Bladder microvascular endothelial cell (primary cell): ENCODE measurements at places on chromosomes 12 and 14. TPM values are rescaled to one million over a fixed set of nuclear protein-coding genes. Genes with fewer than 3 reads are reported as not detected.

Gene CKB
- 5.0 and 6.3 TPM in 2 replicates for total RNA-seq

Gene LRRC43
- total RNA-seq, result 0.81 and 0.82 TPM in 2 replicates

Gene RTL1
- total RNA-seq, result not detected in 2 replicates

Gene SLC38A1
- total RNA-seq, result 45.0 and 202 TPM in 2 replicates

Gene RNASE1
- 39.1 and 99.4 TPM in 2 replicates for total RNA-seq

Gene TMEM253
- total RNA-seq, result 0.13 TPM in 1 of 2 replicates, not detected in the other

Gene KCNMB4
- total RNA-seq, result 0.32 and 0.57 TPM in 2 replicates

Gene CISTR
- not detected in 2 replicates for total RNA-seq

Gene PTCSC3
- total RNA-seq, result not detected in 2 replicates

Gene TMEM117
- 1.9 and 3.8 TPM in 2 replicates for total RNA-seq

Gene FOXA1
- not detected in 2 replicates for total RNA-seq

Gene HCAR1
- total RNA-seq, result under 0.01 TPM in 1 of 2 replicates, not detected in the other

Gene CHD8
- 39.0 and 81.2 TPM in 2 replicates for total RNA-seq

Gene PTPRQ
- total RNA-seq, result under 0.01 TPM in 1 of 2 replicates, not detected in the other

Gene SLC6A15
- total RNA-seq, result 1.1 and 45.9 TPM in 2 replicates

Gene SLCO1C1
- not detected in 2 replicates for total RNA-seq

Gene MUCL1
- not detected in 2 replicates for total RNA-seq

Gene CLEC12A
- total RNA-seq, result not detected in 2 replicates

Gene VTI1B
- total RNA-seq, result 37.6 and 67.3 TPM in 2 replicates

Gene ESYT1
- total RNA-seq, result 328 and 362 TPM in 2 replicates
